Lower lobe of right lung (tissue), 2 donors: ENCODE measurements at places on chromosomes 2 and 18. TPM values are rescaled to one million over a fixed set of nuclear protein-coding genes. Genes with fewer than 3 reads are reported as not detected.

DNA sequence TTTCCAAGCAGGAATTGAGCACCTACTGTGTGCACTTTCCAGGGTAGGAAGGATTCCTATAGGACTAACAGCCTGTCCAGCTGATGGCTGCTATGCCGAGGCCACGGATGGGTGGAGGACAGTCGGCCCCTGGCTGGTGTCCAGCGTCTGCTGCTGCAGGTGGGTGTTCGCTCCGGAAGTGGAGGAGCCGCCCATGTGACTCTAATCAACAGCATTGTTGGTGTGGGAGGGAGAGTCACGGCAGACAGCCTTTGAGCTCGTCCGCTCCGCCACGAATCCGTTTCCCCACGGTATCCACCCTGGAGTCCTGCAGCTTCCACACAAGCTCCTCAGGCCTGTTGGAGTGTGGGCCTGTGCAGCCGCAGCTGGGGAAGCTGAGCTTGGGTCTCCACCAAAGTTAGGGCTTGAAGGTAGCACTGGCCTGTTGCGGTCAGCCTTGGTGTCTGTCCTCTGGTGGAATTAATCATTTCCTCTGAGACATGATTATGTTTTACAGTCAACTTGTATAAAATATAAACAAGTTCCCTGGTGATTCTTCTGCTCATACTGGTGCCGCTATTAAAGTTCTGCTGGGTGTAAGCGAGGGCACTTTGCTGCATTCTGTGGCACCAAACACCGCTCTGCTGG is 185.9 kb upstream of the TPO start:
- no peak for DNase-seq

- no peak for DNase-seq
Measured at GRCh38 chr2:127355407-127356008, 32.3 kb downstream of the MAP3K2 start.

The ROCK1 gene
- total RNA-seq: 67.0 TPM

DNA sequence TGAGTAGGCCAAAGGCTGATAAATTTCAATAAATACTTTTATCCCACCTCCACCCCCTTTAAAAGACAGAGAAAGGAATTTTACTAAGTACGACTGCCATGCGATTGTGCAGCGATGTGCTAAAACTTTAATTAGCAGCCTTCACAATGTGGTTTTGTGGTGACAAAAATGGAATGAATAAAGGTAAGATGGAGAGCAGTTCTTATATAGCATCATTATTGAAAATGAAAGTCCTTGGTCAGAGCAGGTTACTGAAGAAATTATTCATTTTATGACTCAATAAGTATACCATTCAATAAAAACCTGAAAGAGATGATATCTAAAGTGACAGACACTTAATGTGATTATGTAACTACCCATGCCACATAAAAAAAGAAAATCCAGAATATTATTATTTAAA is 33.2 kb upstream of the MTIF2 start:
- no peak for DNase-seq

The TBR1 gene
- total RNA-seq: not detected

DNA sequence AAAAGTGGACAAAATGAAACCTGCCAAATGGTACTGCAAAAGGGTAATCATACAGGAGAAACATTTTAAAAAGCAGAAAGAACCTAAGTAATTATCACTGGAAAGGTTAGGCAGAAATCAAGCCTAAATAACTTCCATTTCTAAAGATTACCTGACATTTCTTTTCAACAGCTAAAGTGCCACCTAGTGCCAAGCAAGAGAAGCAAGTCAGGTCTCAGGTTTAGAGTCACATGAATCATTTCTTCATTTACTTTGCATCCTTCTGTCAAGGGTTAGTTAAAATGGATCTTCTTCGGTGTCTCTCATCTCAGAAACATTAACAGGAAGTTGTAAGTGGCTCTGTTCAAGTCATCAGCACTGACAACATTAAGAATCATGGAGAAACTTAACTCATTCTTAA is 90.3 kb downstream of the AKAIN1 start:
- no peak for DNase-seq

The CXCR4 gene
- 55.1 TPM for total RNA-seq

GRCh38 chr2:127014224-127014623 is 92.7 kb downstream of the BIN1 start:
- DNase-seq: no peak

The TNFRSF11A gene
- total RNA-seq: 3.9 TPM

DNA sequence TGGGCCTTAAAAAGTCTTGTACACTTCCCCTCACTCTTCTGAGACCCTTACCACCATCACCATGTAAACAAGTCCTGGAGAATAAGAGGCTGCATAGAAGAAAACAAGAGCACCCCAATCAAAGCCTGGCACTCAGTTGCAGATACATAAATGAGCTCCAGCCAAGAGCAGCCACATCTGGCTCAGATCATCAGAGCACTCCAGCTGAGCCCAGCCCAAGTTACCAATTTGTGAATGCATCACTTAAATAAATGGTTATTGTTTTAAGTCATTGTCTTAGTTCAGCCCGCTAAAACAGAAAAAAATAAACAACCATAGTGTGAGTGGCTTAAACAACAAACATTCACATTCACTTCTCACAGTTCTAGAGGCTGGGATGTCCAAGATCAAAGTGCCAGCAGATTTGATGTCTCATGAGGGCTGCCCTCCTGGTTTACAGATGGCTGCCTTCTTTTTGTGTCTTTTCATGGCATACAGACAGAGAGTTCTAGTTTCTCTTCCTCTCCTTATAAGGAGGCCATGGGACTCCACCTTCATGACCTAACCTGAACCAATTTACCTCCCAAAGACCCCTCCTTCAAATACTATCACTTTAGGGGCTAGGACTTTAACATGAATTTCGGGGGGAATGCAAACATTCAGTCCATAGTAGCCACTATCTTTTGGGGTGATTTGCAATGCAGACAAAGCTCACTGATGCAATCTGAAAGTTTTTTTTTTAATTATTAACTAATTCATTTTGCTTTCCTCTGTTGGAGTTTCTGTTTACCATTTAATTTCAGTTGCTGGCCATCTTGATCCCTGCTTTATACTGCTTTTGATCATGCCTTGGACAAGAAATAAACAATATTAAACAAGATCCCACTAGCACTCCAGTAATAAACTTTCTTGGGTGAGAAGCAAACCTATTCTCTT is 187.5 kb upstream of the ACVR2A start:
- DNase-seq: no peak

DNA sequence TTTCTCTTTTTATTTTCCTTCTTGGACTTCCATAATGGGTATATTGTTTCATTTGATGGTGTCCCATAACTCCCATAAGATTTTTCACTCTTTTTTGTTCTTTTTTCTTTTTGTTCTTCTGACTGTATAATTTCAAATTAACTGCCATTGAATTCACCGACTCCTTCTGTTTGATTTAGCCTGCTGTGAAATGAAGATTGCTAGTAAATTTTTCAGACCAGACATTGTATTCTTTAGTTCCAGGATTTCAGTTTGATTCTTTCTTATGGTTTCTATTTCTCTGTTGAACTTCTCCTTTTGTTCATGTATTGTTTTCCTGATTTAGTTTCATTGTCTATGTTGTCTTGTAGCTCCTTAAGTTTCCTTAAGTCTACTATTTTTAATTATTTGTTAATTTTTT is 87.6 kb upstream of the SPOPL start:
- no peak for DNase-seq

The SERPINB2 gene
- not detected for total RNA-seq

- DNase-seq: no peak
Measured at GRCh38 chr2:121150713-121151112, 134.3 kb downstream of the TFCP2L1 start.

The OTX1 gene
- 0.27 TPM for total RNA-seq

DNA sequence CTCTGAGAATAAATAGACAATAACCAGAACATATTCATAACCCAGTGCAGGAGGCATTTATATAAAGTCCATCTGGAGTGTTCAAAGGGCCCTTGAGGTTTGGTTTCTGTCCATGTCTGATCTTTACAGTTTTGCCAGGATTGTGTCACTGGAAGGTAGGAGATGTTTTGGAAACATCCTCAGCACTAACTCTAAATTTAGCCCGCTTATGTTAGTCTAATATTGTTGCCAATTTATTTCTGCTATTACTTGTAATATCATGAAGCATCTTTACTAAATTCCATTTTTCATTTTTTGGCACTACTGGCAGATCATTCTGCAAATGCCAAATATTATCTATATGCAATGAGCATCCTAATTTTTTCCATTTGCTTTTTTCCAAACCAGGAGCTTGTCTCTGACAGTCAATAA is 22.4 kb upstream of the REV1 start:
- DNase-seq: no peak

The SKA1 gene
- 1.2 TPM for total RNA-seq

- DNase-seq: no peak
Measured at GRCh38 chr2:30026091-30027055, 105.0 kb upstream of the ALK start.

DNA sequence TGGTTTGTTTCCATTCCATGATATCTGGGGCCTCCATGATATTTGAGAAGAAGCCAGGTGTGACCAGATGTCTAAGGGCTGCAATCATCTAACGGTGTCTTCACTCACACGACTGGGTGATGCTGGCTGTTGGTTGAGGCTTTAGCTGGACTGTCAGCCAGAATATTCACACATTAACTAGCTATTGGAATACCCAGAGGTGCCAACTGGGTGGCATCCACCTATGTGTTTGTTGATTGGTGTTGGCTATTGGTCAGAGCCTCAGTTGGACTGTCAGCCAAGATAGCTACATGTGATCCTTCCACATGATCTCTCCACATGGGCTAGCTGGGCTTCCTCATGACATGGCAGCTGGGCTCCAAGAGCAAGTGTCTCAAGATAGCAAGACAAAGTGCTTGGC is 117.4 kb downstream of the CDCA7 start:
- DNase-seq: no peak
